Stimulated activated CD4-positive, alpha-beta T cell treated with anti-CD3 and anti-CD28 coated beads, Interleukin-2, amount 100 ng/mL, for 4 hours (primary cell): ENCODE measurements at places on chromosomes 12 and 14.

DNA sequence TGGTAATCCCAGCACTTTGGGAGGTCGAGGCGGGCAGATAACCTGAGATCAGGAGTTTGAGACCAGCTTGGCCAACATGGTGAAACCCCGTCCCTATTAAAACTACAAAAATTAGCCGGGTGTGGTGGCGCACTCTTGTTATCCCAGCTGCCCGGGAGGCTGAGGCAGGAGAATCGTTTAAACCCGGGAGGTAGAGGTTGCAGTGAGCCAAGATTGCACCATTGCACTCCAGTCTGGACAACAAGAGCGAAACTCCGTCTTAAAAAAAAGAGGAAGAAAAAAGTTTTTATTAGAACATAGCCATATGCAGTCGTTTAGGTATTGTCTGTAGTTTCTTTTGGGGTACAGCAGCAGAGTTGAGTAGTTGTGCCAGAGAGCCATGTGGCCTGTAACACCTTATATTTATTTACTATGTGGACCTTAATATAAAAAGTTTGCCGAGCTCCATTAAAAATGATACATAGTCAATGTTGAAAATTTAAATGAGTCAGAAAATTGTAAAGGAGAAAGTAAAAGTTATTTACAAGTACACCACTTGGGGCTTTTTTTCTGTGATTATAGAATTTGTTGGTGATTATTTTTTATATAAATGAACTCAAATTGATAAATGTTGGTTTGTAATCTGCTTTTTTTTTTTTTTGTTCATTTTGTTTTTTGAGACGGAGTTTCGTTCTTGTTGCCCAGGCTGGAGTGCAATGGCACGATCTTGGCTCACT lies 2.2 kb downstream of the ADIPOR2 start:
- no peak for DNase-seq

GRCh38 chr12:88493636-88494035 lies 86.6 kb downstream of the KITLG start:
- no peak for DNase-seq

- DNase-seq, result no peak
Observed at GRCh38 chr12:6165395-6165794, 34.8 kb upstream of the CD9 start.

GRCh38 chr12:94012071-94012470 lies 136.3 kb upstream of the PLXNC1 start:
- no peak for DNase-seq

DNA sequence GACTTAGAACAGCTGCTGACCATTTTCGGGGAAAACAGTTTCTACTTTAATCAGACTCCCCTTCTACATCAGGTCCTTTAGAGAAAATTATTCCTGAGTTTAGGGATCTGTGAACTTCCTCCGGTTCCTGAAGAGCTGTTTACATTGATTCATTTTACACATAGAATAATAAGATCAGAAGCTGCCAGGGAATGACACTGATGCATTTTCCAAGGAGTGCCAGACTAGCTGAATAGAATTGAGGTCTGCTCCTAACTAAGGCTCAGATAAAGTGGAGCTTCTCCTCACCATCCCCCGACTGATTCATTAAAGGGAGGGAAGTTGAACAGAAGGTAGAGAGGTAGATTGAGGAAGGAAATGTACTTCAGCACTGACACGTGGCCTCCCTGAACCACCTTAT lies 41.9 kb upstream of the PSMA6 start:
- DNase-seq, result no peak

GRCh38 chr14:90255871-90256270 lies 482 bp upstream of the PSMC1 start:
- DNase-seq, result no peak

- no peak for DNase-seq
Observed at GRCh38 chr12:42761601-42762350, 172.2 kb upstream of the PRICKLE1 start.

GRCh38 chr14:19941668-19942067 lies 11.0 kb downstream of the OR4K1 start:
- no peak for DNase-seq

DNA sequence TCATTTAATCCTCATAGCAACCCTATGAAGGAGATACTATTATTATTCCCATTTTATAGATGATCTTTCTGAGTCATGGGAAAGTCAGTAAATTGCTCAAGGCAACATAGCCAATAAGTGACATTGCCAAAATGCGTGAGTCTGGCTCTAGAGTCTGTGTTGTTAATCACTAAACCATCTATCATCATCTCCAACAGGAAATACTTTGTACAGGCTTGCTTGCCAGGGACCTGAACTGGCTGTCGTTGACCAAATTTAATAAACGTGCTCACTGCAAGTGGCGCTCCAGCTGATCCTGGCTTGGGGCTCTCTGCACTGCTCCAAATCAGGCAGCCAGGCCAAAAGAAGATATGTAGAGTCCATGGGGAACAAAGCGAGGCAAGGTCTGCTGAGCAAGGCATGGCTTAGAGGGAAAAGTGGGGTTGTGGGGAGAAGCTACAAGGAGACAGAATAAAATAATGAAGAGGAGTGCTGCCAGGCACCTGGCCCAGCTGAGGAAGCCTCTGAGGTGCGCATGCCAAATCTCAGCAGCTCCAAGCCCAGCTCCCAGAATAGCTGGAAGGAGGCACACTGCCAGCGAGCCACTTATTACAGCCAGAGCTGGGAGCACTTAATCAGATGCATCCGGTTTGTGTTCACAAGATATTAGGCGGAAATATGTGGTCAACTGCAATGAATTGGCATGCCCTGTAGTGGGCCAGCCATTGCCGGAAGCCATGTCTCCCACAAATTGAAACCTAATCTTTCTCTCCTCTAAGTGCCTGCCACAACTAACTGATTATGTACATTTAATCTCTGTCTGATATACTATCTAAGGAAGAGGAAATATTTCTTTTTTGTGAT lies 43.3 kb upstream of the PTPRO start:
- no peak for DNase-seq

GRCh38 chr12:16612647-16613046 lies 6.7 kb upstream of the LMO3 start:
- DNase-seq, result no peak

DNA sequence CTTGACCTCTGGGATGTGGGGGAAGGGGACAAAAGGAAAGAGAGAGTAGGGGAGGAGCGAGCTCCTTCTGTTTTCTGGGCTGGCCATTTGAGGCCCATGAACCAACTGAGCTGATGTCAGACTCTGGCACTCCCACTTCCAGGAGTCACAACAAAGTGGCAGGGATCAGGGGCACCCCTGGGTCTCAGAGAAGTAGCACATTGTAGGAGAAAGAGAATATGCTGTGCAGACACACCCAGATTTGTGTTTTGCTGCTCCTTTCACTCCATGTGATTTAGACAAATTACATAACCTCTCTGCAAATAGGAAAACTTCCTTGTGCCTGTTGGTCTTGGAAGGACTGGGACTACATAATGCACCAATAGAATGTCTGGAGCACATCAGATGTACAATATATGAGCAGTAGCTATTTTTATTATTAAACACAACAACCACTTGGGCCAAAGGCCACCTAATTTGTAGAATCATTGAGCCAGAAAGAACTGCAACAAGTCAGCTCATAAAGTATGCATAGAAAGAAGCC lies 265.5 kb downstream of the ZFP36L1 start:
- DNase-seq, result no peak

GRCh38 chr14:37447883-37448391 lies 147.1 kb downstream of the FOXA1 start:
- no peak for DNase-seq

DNA sequence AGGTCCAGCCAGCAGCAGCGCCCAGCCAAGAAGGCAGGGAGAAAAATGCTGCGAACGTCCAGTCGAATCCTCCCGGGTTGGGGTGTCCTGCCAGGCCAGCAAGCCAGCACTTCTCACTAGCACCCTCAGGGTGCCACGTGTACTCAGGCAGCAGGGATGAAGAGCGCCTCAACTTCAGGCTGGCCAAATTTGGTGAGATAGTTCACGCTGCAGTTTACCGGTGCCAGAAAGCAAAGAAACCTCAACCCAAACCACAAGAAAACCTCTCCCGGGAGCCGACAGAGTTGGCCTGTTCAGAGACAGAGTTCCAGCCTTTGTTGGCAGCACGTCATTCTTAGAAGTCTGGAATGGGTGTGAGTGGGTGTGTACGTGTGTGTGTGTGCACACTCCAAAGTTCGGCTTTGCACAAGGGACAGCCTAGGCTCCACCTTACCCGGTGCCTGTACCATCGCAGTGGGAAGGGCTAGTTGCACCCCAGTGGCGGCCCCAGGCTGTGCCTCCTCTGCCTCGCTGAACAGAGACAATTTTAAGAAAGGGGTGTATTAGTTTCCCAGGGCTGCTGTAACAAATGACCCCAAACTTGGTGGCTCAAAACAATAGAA lies 42.1 kb downstream of the ELK3 start:
- DNase-seq, result no peak

DNA sequence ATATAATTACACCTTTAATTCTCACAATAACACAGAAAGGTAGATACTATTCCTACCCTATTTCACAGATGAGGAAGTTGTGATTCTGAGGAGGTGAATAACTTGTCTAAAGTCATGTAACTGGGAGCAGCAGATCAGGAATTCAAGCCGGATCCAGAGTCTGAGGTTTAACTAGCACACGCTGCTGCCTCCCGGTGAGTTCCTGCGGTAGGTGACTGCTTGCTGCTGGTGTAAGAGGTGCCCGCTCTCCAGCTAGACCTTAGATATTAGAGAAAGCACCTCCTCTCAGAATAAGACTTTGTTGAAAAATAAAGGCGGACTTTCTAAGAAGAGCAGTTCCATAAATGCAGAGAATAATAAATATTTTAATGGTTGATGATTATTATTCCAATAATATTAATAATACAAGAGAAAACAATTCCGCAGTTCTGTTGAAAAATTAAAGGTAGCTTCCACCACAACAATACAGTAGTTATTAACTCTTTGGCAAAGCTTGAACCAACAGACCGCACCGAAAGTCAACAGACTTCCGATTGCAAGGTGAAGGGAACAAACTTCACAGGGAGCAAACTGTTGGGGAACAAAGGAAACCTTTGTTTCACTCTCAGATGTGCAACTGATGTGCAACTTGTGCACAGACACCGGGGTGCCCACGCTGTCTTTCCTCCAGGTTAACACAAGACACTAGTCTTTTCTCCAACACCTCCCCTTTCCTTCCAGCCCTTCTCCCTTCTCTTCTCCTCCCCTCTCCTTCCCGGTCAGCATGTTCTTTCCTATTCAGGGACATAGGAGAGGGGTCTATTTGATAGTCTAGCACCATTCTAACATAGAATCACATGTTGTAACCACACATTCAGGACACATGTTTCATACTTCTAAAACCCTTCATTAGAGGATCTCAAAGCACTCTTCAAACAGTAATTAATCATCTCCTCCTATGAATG lies 73.2 kb upstream of the EGLN3 start:
- DNase-seq, result no peak

GRCh38 chr12:108565146-108565545 lies 2.8 kb downstream of the ISCU start:
- no peak for DNase-seq

- DNase-seq, result no peak
Observed at GRCh38 chr12:118537481-118537917, 161.1 kb downstream of the SUDS3 start.

DNA sequence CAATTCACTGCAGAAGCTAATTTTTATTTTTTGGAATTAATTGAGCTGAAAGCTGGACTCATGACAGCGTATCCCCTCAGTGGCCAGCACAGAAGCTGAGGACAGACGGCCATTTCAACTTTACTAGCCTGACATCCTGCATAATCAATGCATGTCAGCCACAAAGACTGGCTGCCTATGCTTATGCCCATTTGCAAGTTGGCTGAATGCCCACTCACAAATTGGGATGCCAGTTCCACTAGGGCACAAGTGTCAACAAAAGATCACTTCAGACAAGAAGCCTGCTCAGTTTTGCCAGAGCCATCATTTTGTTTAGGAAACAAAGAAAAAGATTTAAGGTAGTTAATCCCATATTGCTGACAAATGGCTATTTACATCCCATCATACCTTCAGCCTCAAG lies 417.6 kb downstream of the NOVA1 start:
- DNase-seq, result no peak

GRCh38 chr12:130872179-130873096 lies 572 bp downstream of the RAN start:
- peak; percentile 29 for DNase-seq

- no peak for DNase-seq
Observed at GRCh38 chr12:79444089-79444488, 246.7 kb downstream of the PAWR start.

- DNase-seq, result no peak
Observed at GRCh38 chr12:111546758-111547383, 52.2 kb downstream of the ATXN2 start.

GRCh38 chr14:65824285-65824977 lies 411.9 kb downstream of the FUT8 start:
- DNase-seq, result peak; percentile 57

DNA sequence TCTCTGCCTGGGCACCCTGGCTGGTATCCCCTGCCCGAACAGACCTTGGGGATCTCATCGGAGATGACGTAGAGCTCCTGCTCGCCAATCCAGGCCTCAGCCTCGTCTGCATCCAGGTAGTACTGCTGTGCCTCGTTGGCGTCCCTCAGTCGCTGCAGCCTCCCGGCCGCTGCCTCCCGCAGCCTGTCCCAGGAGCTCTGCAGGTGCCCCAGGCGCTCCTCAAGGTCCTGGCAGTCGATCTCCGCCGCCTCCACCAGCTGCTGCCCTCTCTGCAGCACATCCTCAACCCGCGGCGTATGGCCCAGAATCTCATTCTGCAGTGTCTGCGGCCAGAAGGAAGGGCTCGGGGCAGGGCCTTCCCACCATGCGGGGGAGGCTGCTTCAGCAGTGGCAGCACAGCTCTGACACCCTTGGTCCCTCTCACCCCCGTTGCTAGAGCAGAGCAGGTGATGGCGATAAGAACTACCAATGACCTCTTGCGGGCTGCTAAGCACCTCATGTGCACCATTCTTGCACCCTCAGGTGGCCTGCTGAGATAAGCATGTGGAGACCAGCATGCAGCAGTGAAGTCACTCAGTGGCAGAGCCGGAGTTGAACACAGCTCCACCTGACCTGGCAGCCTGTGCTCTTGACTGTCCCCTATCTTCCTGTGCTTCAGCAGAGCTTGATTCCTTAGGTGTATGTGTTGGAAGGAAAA lies 71.0 kb downstream of the PLEKHG3 start:
- no peak for DNase-seq

DNA sequence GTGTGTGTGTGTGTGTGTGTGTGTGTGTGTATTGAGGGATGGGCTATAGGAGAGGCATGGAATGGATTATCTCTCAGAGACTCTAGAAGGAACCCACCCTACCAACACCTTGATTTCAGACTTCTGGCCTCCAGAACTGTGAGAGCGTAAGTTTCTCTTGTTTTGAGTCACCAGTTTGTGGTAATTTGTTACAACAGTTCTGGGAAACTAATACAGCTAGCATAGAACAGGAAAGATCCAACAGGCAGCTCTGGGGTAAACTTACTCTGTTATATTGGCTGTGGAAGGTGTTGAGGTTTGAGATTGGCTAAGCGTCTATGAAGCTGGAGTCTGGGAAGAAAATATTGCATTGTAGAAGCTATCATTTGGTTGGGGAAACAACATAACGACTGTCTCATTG lies 334.3 kb downstream of the AACS start:
- no peak for DNase-seq
